ENCODE measurements at places on chromosomes 2 and 18. TPM values are rescaled to one million over a fixed set of nuclear protein-coding genes. Genes with fewer than 3 reads are reported as not detected.

GRCh38 chr2:79638954-79639353 lies 126.1 kb downstream of the CTNNA2 start:
- no peak for DNase-seq

Gene ZAP70
- total RNA-seq, result 5.5 TPM

GRCh38 chr2:135985826-135986393 lies 484 bp upstream of the DARS1 start:
- DNase-seq, result no peak

GRCh38 chr2:168929031-168929430 lies 27.9 kb downstream of the G6PC2 start:
- no peak for DNase-seq

DNA sequence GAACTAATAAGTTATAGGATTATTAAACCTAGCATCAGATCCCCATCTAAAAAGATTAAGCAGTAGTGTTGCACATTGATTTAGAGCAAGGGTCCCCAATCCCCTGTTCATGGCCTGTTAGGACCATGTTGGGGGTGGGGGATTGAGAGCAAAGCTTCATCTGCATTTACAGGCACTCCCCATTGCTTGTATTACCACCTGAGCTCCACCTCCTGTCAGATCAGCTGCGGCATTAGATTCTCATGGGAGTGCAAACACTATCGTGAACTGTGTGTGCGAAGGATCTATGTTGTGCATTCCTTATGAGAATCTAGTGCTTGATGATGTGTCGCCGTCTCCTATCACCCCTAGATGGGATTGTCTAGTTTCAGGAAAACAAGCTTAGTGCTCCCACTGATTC lies 18.4 kb upstream of the PSD4 start:
- DNase-seq, result no peak

Gene FAP
- 1.8 TPM for total RNA-seq

Gene SLC25A12
- 20.4 TPM for total RNA-seq

DNA sequence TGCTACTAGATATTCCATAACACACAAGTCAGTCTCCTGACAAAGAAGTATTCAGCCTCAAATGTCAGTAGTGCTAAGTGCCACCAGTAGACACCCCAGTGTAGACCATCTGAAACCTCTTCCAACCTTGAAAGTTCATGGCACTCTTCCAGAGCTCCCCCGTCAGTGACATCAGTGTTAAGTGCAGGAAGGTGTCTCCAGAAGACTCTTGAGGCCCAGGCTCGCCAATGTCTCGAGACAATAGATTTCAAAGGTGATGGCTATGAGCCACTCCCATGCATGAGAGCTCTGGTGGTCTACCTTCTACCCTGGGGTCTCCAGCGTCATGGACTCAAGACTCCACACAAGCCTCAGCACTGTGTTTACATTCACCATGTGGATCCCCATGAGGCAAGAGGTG lies 183.8 kb downstream of the SMAD2 start:
- no peak for DNase-seq

- no peak for DNase-seq
Measured at GRCh38 chr2:59567151-59567550, 986.3 kb downstream of the BCL11A start.

GRCh38 chr2:1219901-1220573 lies 193.2 kb upstream of the TPO start:
- no peak for DNase-seq

Gene SCG2
- total RNA-seq, result not detected

DNA sequence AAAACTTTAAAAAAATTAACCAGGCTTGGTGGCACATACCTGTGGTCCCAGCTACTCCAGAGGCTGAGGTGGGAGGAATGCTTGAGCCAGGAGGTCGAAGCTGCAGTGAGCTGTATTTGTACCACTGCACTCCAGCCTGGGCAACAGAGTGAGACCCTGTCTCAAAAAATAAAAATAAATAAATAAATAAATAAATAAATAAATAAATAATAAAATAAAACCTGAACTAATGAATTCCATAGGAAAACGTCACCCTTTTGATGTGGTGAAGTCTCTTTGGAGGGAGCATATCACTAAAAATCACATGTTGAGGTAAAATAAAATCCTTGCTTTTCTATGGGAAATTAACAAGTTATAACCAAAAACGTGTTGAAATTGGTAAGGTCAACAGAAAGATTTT lies 29.6 kb upstream of the ITGAV start:
- no peak for DNase-seq

GRCh38 chr2:98419544-98419943 lies 25.1 kb upstream of the INPP4A start:
- no peak for DNase-seq

DNA sequence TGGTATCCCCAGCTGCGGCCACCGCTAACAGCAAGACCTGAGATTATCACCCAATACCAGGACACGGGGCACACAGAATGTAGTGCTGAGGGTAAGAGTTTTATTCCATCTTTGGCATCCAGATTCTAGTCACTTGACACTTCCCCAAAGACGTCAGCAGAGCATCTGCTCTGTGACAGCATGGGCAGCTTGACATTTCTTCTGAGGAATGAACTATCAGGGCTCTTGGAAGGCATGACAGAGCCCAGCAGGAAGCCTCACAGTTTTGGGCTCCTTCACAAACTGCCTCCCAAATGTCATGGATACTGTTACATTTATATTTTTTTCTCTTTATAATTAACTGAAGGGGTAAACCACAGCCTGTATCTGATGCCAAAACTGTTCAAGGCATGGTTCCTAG lies 1010.7 kb downstream of the TDRD15 start:
- DNase-seq, result no peak

DNA sequence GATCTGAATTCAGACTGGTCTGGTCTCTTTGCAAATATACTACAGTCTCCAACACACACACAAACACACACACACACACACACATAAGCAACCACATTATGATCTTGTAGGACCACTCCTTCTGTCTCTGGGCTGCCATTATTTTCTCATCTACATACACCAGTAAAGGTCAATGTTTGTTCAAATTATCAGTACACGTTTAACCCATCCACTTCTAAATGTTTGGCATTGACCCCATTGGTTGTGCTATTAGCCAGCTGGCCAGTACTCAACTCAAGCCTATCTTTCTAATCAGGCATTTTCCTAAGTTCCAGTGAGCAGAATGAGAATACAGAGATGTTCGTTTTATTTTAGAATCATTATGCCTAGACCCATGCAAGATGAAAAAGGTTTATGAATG lies 186.4 kb downstream of the CNTNAP5 start:
- no peak for DNase-seq

GRCh38 chr2:102708847-102709559 lies 52.8 kb upstream of the TMEM182 start:
- no peak for DNase-seq

Gene MALL
- 34.2 TPM for total RNA-seq

DNA sequence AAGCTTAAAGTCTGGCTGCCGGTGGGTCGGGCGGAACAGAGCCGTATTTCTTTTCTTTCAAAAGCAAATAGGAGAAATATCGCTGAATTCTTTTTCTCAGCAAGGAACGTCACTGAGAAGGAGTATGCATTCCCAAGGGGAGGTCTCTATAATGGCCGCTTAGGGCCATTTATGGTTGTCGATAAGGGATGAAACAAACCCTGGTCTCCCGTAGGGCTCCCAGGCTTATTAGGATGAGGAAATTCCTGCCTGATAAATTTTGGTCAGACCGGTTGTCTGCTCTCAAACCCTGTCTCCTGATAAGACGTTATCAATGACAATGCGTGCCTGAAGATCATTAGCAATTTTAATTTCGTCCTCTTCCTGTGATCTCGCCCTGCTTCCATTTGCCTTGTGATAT lies 227.7 kb upstream of the ZEB2 start:
- DNase-seq, result no peak

- no peak for DNase-seq
Measured at GRCh38 chr2:48050711-48051110, 144.4 kb upstream of the FBXO11 start.

- DNase-seq, result no peak
Measured at GRCh38 chr2:138486363-138487198, 15.0 kb upstream of the SPOPL start.

GRCh38 chr18:79523206-79523735 lies 127.5 kb downstream of the NFATC1 start:
- DNase-seq, result no peak

DNA sequence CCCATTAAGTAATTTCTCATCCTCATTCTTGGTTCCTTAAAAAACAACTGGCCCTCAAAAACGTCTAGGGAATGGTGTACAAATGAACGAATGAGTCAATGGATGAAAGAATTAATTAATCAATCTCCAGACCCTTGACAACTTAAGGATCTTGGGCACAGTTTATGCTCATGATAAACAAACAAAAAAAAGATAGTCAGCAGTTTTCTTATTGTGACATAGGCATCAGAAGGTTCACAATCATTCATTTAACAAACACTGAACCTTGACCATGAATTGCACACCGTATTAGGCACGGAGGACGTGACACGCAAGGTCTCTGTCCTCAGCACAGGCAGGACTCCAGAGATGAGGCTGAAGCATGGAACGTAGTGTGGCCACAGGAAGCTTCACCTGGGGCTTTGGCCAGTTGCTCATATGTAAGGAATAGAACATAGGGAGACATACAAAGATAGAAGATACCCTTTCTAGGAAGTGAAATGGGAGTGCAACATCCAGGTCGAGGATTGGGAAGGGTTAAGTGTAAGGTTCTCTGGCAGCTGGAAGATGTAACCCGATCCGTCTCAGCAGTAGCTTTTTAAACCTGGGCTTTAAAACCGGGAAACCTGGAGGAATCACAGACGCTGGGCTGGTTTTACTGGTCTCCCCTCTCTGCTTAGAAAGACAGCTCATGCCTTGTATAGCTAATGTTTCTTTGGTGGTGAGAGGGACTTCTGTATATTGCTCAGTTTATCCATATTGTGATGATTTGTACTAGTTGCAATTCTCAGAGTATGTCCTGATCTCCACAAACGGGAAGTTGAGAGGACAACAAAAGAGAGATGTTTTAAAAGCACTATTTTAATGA lies 8.9 kb upstream of the LTBP1 start:
- no peak for DNase-seq

DNA sequence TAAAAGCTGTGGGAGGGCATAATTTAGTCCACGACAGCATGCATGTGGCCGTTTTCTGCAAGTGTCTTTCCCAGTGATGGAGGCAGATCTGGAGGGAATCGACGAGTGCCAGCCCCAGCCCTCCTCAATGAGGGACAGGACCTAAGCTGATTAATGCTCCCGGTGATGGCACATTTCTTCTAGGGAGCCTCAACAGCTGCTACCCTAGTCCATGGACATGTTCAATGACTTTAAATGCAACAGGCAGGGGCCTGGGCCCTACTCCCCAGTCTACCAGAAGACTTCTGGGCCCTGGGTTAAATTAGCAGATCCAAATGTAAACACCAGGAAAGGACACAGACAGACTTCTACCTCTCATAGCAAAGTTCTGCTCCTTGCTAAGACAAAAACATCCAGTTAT lies 155.1 kb downstream of the ACTR3 start:
- no peak for DNase-seq

DNA sequence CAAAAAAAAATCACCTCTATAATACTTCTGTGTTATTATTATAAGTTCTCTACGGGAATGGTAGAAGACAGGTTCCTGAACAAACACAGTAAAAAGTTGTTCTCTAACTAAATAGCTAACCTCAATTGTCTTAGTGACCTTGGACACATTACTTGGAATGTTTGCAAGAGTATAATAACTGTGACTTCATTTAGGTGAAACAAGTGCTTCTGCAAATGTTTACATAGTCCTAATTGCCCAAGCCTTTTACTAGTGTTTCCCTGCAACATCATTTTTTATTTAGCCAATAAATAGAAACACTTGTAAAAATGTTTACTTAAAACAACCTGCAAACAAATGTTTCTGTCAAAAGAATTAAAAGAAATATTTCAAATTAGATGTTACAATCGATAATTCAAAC lies 9.9 kb downstream of the PLEKHM3 start:
- no peak for DNase-seq

DNA sequence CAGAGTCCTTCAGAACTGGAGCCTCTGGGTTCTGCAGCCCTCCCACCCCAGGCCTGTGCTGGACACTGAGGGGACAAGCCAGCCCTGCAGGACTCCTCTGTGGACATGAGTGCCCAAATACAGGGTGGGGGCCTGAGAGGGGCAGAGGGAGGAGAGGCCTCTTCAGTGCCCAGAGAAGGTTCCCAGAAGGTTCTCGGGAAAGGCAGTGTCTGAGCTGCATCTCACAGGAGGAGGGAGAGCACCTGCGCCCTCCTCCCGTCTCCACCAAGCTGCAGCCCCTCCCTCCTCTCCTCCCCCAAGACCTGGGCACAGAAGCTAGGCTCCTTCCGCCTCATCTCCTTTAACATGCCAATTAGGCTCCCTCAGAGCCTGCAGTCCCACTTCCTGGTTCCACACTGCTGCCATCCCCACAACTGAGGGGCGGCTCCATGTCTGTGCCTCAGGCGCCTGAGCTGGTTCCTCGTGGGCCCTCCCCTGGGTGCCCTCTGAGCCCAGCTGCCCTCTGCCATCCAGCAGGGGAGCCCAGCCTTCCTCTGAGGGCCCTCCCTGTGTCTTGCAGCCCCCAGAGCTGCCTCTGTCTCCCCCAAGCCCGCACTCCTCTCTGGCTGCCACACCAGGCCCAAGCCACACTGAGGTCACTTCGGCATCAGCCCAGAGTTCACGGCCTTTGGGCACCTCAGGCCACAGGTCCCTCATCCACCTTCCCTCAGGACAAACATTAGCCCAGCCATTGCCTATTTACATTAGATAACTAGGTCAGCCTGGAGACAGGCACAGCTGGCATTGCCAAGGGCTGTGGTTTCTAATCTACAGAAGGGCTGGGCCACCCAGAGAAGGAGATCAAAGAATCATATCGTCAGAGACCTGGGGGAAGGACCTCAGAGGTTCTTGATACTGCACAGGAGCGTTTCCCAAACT lies 28.9 kb downstream of the KCNK3 start:
- no peak for DNase-seq

GRCh38 chr2:233655043-233655442 lies 16.7 kb upstream of the UGT1A9 start:
- DNase-seq, result no peak

GRCh38 chr2:237640493-237640998 lies 13.2 kb downstream of the LRRFIP1 start:
- no peak for DNase-seq

Gene EN1
- 15.1 TPM for total RNA-seq

Gene CTAGE1
- total RNA-seq, result not detected

Gene STK17B
- total RNA-seq, result 33.3 TPM

Measured in suprapubic skin (tissue), 4 donors.